ENCODE measurements at places on chromosomes 4 and X.

- DNase-seq = no peak
These were observed 18.2 kb upstream of the AGA start for GRCh38 chr4:177460460-177460859.

DNA sequence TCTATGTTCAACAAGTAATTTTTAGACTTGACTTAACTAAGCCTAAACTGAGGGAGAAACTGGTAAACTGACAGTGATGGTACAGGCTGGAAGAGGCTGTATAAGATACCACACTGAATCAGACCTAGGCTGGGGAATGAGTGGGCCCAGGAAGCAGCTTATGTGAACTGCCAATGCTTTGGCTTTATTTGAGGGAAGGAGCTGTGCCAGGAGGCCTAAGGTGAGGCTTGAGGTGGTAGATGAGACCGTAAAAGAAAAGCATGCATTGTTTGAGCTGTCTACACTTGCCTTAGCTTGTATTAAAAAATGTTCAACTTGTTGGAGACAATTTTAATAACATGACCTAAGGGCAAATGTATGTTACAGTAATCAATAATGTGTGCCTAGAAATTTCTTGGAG, 96.2 kb downstream of the RS1 start:
- DNase-seq = no peak

- DNase-seq = no peak
These were observed 116.3 kb downstream of the MSN start for GRCh38 chrX:65783746-65784145.

- DNase-seq = no peak
These were observed 568 bp downstream of the CHST7 start for GRCh38 chrX:46573892-46574773.

DNA sequence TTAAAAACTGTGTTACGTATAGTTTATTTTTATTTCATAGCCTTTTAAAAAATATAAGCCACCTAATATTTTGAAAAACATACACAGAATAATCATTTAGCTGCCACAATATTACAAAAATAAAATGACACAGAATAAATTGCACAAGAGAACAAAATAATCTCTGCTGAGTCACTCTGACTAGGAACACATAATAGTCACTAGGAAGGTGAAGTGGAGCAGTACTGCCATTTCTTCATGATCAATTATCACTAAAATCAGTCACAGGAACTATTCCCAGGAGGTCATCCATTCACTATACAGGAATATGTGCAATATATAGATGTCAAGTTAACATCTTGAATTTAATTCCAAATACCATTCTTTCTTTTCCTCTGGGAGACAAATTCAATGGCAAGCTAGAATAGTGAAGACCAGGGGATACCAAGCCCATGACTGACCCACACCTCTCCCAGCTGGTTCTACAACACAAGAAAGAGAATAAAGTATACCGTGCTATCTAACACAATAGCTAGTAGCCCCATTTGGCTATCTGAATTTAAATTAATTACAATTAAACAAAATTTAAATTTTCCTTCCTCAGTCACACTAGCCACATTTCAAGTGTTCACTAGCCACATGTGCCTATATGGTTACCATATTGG, 5.9 kb downstream of the SMIM43 start:
- no peak for DNase-seq

Measured in NCI-H1436 treated with DMSO at 0.1 percent for 48 hours (cell line).